ENCODE measurements at places on chromosomes 5 and 9.

DNA sequence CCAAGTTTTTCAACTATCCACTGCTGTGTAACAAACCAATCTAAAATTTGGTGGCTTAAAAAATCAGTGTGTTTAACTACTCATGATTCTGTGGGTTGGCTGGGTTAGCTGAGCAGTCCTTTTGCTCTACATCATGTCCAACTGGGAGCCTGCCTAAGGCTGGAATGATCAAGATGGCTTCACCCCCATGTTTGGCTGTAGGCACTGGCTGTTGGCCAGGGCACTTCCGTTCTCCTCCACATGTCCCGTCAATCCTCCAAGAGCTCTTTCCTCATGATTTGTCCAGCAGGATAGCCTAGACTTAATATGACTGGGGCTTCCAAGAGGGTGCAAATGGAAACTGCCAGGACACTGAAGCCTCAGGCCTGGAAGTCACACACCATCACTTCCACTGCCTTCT is 17.0 kb upstream of the TSSK1B start:
- no peak for DNase-seq

DNA sequence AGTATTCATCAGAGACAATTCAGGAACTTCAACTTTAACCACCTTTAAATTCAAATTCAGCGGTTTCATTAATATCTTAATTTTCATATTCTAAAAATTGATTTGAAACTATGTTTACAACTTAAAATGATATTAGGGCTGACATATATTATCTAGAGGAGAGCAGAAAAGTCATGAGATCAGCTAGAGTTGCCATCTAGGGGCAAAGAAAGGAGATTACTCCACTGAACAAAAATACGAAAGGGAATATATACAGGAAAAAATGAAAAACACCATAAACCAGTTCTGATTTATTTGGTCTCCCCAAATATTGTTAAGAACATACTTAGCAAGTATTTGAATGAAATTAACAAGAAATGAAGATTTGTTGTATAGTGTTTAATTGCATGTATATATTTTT is 946.3 kb downstream of the DTWD2 start:
- no peak for DNase-seq

DNA sequence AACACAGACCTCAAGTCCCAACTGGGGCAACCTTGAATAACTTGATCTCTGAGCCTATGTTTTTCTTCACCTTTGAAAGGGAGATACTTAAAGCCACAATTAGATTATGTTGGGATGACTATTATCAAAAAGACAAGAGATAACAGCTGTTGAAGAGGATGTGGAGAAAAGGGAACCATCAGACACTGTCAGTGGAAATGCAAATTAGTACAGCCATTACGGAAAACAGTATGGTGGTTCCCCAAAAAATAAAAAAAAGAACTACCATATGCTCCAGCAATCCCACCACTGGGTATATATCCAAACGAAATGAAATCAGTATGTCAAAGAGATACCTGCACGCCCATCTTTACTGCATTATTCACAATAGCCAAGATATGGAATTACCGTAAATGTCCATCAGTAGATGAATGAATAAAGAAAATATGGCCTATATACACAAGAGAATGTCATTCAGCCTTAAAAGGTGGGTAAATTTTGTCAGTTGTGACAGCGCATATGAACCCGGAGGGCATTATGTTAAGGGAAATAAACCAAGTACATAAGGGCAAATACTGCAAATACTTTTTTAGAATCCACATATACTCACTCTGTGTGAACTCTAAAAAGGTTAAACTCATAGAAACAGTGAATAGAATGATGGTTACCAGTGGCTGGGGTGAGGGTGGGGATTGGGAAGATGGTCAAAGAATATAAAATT is 12.7 kb downstream of the FAT2 start:
- DNase-seq = no peak

DNA sequence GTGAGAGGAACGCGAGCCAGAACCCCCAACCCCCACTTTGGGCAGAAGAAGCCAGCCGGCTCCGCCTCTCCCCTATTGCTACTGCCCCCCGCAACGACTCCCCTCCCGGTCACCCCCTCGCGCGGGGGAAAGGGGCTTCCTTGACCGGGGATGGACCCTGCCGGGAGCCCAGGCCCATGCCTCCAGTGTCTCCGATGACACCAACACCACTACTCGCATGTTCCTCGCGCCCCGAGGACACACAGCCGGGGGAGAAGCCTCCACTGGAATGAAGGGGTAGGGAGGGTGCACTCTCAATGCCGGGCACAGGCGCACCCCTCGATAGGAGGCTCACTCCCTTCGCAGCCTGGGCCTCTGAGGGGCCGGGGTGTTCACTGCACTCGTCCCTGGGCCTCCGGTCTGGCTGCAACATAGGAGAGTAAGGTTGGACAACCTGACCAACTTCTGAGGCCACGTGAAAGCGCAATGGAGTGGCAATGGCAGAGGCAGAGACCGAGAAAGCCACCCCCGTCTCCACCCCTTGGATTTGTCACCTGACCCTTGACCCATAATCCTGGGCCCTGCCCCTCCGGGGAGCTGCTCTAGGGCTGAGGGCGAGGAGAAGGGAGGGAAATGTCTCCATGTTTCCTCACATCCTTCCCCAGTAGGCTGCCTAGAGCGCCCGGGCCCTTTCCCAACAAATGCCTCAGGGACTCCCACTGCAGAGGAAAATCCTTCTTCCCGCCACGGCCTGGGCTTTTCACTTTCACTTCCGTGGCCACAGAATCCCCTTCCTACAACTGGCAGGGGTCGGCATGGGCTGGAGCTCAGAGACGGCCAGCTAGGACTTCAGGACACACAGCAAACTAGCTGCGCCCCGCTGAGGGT is 1.1 kb upstream of the CNTFR start:
- no peak for DNase-seq

- no peak for DNase-seq
These were observed 35.9 kb upstream of the PWWP2A start for GRCh38 chr5:160155017-160155750.
